NCI-H446 treated with DMSO at 0.1 percent for 48 hours (cell line): ENCODE measurements at places on chromosomes 2 and 18.

DNA sequence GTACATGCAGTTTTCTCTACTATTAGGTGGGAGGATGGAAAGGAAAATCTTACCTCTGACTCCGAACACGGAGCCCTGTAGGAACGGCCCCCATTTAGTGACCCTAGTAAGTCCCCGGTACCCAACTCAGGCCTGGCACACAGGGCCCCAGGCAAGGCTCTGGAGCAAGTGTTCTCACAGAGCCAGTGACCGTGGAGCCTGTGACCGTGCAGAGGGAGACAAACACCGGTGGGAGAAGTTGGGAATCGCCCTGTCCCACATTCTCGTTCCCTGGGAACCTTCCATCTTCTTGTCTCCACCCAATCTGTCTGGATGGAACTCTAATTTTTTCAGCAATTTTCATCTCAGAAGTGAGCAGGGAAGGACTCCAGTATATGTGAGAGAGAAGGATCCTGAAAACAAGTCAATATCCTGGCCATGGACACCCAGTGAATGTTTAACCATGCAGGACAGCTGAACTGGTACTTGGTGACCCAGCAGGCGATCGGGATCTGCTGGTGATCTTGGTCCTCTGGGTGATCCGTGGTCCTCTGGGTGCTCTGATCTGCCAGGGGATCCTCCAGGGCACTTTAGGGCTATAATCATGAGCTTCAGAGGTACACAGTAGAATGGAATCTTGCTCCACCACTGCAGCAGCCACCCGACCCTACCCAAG lies 348.6 kb upstream of the ID2 start:
- DNase-seq, result no peak

GRCh38 chr2:127609818-127610217 lies 36.1 kb upstream of the GPR17 start:
- no peak for DNase-seq

DNA sequence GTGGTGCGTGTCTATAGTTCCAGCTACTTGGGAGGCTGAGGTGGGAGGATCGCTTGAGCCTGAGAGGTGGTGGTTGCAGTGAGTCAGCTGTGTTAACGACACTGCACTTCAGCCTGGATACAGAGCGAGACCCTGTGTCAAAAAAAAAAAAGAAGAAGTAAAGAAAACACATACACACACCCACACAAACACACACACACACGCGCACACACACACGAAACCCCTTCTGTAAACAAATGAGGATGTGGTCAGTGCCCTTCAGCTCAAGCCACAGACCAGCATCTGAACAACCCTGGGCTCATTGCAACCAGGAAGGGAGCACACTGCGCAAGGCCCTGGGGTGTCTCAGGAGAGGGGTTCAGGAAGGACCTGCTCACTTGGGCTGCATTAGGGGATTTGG lies 47.9 kb upstream of the KCNF1 start:
- DNase-seq, result no peak

DNA sequence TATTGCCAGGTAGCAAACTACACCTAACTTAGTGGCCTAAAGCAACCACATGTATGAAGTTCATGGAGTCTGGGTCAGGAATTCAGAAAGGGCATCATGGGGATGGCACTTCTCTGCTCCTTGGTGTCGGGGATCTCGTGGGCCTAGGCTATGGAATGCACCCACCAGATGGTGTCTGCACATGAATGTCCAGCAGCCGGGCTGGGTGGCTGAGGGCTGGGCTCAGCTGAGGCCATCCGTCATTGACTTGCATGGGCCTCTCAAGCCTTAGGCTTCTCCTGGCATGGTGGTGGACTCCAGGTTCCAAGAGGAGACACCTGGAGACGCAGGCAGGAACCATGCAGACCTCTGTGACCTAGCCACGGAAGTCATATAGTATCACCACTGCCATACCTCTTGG lies 26.0 kb upstream of the RPL31 start:
- no peak for DNase-seq

DNA sequence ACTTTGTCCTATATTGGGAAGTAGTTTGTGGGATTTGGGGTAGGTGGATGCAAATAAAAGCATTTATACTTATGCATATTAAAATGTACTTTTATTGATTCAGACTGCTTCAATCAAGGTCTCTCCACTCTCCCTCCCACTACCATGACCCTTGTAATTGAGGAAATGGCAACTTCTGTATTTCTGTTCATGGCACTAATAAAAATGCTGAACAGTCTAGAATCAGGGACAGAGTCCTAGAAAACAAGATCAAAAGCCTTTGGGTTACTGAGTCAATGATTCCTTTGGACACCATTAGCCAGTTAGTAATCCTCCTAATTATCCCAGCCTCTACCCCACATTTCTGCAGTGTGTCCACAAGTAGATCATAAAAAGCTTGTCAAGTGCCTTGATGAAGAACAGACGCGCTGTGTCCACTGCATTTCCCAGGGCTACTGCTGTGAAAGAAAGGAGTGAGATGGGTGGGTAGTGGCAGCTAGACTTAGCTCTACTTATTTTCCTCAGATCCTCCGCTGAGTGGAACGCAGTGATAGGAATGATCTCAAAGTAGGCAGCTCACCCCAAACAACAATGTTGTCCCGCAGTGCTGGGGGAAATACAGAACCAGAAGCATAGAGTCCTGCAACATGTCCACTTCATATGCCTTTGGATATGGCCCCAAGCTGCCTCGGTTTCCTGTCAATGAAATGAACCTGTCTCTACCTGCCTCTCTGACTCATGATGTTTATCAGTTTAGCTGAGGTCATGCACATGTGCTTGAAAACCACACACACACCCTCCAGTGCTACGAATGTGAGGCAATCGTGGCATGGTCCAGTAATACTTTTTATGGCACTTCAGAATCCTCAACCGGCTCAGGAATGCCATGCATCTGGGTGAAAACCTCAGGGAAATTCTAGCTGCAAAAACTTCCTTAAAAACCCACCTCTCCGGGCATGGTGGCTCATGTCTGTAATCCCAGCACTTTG lies 115.5 kb downstream of the COL6A3 start:
- DNase-seq, result no peak

GRCh38 chr2:222479859-222480258 lies 55.5 kb downstream of the SGPP2 start:
- no peak for DNase-seq

GRCh38 chr18:50218432-50219197 lies 23.7 kb upstream of the MYO5B start:
- DNase-seq, result no peak

DNA sequence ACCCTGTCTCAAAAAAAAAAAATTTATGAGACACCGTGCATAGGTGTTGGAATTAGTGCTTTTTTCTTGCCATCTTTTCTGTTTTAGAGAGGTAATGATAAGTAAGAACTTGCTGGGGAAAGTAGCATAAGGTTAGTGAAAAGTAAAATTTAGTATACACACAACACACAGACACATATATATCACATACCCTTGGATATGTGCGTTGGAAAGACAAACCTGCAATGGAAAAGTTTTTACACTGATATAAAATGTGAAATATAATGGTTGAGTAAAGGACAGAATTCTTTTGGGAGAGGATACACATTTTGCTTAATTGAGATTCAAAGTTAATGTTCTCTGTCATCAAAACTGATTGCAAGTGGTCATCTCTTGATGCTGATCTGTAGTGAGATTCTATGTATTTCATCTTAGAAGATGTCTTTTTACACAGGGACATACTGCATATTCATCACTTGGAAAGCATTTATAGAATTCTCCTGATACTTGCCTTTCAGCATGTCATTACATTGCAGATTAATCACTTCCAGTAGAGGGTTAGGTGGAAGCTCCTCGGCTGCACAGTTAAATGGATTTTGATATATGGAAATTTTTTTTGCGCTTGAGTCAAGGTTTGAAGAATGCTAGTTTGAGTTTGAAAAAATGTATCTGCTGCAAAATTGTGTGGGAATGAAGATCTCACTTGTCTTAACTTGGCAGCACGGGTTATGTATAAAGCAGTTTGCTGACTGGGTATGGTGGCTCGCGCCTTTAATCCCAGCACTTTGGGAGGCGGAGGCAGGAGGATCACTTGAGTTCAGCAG lies 13.5 kb downstream of the PPP1CB start:
- DNase-seq, result no peak

DNA sequence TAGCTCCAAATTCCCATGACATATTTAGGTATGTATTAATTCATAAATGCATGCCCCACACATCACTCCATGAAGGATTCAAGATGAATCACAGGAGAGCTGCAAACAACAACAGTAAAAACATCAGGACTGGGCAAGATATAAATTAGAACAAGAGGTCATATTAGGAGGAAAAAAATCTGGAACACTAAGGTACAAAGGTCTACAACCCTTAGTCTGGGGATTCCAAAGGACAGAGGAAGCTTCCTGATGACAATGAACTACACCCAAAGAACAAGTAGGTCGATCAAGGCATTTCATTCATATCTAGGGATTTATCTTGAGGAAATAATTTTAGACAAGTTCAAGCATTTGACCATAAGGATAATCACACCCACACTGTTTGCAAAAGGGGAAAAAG lies 14.5 kb downstream of the VPS4B start:
- DNase-seq, result no peak

- DNase-seq, result no peak
Observed at GRCh38 chr2:159226608-159227385, 59.7 kb downstream of the WDSUB1 start.

GRCh38 chr18:58407263-58407648 lies 221.6 kb downstream of the ALPK2 start:
- no peak for DNase-seq
